ENCODE measurements at places on chromosomes 16 and 17.
A peak's percentile ranks its signal among the peaks of the same experiment; 100 is the strongest.

DNA sequence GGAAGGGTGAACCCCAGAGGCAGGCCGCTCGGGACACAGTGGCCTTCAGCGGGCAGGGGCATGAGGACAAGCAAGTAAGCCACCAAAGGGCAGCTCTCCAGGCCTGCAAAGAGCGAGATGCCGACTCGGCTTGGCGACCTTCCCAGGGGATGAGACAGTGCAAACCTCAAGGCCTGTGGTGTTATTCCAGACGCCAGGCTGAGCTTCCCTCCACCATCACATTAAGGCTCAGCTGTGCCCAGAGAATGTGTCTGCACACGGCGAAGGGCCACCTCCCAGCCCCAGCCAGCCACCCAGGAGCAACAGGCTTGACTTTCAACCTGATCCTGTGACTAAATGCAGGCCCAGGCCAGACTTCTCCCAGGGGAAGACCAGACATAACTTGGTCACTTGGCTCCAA lies 251.4 kb downstream of the SOX9 start:
- DNase-seq = no peak

DNA sequence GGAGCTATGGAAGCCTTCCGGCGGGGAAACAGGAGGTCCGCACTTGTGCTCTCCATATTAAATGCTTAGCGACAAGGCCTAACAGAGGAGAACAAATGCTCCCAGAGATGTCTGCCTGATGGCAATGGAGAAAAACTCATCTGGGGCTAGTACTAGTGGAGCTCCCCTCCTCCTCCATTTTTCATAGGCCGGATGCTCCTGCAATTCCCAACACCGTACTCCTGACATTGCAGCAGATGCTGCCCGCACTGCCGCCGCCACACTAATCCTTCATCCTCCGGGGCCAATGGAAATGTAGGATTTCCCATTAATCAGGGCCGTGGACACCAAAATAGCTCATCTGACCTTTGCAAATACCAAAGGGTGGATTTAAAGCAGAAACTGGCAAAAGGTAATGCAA lies 27.5 kb downstream of the TOM1L2 start:
- DNase-seq = no peak

DNA sequence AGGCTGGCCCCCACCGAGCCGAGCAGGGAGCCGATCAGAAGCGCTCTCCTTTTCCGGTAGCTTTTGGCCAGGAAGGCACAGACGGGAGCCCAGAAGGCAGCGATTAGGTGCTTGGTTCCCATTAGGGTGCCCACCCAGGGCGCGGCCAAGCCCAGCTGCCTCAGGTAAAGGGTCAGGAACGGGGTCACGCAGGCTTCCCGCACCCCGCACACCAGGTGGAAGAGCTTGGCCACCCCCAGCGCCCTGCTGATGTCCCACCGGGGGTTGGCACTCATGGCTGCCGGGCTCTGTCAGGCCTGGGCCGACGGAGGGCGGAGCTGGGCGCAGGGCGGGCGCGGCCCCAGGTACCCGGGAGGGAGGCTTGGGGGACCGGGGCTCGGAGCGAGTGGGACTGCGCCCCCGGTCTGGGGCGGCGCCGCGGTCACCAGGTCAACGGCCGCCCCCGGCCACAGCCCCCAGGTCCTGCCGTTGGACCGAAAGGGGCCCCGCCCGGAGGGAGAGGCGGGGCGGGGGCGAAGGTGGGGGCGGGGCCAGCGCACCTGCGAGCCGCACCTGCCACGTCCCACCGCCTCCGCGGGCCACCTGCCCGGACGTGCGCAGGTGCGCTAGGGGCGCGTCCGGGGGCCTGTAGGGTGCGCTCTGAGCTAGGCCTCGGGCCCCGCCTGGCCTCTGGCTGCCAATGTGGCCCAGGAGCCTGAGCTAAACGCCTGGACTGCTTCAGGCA lies at the start of gene MFSD6L:
TSS of gene MFSD6L (minus strand) at position 520 of the 724 bp plus-strand sequence. CDS start at position 275, 245 bp downstream.
- no peak for DNase-seq

DNA sequence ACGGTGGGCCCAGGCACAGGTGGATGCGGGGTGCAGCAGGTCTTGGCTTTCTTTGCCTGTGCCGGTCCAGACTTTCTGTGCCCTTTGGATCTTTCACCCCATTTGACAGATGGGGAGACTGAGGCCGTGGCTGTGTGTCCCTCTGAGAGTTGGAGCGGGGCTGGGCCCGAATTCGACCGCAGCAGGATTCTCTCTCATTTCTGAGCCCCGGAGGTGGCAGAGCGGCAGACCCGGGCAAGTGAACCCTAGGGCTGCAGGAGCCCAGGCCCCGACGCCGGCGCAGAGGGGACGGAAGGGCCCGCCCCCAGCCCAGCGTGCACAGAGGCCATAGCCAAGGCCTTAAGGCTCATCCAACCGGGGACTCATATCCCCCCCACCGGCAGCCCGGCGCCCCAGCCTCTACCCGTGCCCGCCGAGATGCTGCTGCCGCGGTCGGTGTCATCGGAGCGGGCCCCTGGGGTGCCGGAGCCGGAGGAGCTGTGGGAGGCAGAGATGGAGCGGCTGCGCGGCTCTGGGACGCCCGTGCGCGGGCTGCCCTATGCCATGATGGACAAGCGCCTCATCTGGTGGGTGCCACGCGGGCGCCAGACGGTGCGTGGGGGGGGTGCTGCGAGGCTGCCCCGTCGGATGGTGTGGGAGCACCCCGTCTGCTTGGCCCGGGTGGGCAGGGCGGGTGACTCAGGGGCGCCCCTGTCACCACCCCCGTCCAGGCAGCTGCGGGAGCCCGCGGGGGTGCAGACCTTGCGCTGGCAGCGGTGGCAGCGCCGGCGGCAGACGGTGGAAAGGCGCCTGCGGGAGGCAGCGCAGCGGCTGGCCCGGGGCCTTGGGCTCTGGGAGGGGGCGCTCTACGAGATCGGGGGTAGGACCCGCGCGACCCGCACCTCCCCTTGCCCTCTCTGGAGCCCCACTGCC lies 857 bp downstream of the TMC8 start:
- peak; percentile 19 for DNase-seq
